ENCODE measurements at places on chromosomes 2 and 18.
A peak's percentile ranks its signal among the peaks of the same experiment; 100 is the strongest.

DNA sequence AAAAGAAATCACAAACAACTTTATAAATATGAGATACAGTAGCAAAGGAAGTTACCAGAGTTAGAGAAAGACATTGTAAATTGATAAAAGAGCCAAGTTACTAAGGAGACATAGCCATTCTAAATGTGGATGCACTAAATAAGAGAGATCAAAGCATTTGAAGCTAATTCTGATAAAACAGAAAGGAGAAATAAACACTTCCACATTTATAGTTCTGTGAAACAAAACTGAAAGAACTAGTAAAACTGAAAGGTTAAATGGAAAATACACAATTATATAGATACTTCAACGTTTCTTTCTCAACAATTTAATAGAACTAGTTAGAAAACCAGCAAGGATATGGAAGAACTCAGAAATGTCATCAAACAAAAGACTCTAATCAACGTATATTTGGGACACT, 309.0 kb upstream of the CDH2 start:
- no peak for DNase-seq

DNA sequence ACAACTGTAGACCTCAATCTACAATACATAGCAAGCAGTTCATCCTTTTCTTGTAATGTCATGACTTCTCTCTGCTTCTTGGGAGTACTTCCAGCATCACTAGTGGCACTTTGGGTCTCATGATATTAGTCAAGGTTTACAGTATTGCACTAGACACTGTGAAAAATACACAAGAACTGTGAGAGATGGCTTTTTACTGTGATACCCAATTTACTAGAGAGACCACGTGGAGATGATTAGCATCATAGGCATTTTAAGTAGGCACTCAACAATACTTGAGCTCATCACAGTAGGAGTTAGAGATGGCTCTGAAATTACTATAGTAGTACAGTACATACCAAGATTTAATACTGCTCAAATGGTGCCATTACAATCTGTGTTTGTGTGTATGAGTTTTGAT, 112.8 kb upstream of the EML6 start:
- no peak for DNase-seq

- DNase-seq: no peak
Measured at GRCh38 chr2:182444806-182445205, 18.0 kb upstream of the PDE1A start.

DNA sequence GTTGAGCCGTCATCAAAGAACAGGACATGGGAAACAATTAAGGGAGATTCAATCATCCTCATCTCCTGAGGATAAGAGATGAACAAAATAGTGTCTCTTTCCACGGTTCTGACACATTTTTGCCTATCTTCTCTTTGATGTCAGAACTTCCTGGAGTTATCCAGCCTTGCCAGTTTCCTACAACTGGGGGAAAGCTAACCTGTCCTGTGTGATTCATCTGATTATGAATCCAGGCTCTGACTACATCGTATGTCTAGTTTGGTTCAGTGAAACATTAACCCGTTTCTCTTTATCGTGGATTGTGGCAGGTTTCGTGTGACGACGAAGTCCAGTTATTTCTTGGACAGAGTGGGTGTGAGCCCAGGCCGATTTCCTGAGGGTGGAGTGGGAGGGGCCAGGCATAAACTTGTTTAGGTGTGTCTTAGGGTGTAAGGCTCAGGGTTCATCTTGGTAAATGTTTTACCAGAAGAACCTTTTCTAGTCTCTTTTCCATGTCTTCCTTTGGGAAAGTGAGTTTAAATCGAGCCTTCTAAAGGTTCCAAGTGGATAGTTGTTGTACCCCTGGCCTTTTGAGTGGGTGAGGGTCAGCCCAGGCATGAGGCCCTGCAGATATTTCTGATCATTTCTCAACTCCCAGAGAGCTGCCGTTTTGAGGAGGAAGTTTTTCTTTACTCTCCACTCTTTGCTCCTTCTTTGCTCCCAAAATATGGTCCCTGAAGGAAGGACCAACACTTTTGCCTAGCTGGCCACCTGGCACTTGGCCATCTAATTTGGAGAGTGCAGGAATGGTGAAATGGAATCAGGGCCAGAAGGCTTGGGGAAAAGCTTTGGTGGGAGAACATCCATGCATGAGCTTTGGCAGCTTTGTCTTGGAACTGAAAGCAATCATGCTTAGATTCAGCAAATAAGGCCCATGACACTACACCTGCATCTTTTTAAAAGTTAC, 50.4 kb upstream of the FZD5 start:
- DNase-seq: no peak

- no peak for DNase-seq
Measured at GRCh38 chr2:64056021-64056420, 36.8 kb upstream of the VPS54 start.

GRCh38 chr2:113692698-113693428, 63.6 kb downstream of the SLC35F5 start:
- no peak for DNase-seq

DNA sequence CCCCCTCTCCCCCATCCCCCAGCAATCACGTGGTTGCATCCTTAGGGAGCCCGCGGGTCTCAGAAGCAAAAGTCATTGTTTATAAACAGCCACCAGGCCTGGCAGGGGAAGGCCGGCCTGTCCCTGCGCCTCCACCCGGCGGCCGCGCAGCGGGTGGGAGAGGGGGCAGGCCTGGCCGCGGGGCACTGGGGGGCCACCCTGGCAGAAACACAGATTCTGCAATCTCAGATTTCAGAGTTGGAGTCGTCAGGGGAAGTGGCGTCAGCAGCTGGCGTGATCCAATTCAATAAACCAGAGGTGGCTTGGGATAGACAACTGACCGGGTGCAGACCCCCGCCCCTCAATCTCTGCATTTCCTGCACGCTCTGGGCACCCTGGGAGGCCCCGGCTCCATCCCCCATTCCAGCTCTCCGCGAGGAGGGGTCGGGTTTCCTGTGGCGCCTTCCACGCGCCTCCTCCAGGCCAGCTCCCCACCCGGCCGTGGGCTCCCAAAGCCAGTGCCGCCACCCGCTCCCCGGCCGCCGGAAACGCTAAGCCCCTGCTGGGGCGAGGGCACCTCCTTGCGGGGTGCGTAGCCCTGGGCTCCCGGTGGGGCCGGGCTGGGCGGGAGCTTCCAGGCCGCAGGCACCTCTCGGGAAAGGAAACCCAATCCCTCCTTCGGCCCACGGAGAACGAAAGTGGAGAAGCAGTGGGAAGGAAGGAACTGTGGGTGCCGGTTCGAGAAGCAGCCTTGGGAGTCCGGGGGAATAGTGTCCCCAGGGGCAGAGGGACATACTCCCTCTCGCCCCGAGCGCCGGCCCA, 1.1 kb downstream of the BIN1 start:
- peak; percentile 53 for DNase-seq

- peak; percentile 70 for DNase-seq
Measured at GRCh38 chr2:2577407-2577831, 246.3 kb upstream of the MYT1L start.

GRCh38 chr2:11940121-11940743, 193.8 kb downstream of the LPIN1 start:
- DNase-seq: no peak

DNA sequence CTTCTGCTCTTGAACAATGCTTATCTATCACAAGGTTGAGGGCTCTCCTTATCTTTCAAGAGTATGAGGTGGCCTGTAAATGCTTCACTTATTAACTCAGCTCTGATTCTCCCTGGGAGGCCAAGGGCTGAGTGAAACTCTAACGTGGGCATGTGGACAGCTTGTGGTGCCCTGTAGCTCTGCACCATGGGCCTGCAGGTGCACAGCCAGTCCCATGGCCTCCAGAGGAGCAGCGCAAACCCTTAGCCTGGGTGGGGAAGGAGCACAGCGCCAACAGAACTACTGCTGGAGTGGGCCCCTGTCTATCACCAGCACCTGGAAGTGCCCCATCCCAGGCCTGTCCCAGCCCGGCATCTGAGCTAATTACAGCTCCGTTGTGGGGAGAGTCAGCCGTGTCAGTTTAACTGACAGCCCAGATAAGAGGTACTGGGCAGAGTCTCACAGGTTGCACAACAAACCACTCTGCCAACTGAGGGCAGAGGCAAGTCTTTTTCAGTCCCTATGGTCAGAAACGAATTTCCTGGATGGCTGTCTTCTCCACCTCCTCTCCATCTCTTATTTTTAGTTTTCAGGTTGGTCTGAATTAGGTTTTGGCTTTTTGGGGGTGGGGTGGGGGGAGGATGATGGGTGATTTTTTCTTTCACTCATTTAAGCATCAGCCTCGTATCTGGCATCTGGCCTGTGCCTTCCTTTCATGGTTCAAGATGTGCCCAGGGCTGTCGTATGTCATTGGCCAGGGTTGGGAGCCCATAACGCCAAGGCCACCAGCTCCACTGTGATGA, 219.5 kb downstream of the BCL2 start:
- DNase-seq: no peak

- DNase-seq: peak; percentile 43
Measured at GRCh38 chr18:46148810-46149209, 44.6 kb downstream of the HAUS1 start.

GRCh38 chr2:157334797-157335196, 9.2 kb upstream of the ERMN start:
- no peak for DNase-seq

DNA sequence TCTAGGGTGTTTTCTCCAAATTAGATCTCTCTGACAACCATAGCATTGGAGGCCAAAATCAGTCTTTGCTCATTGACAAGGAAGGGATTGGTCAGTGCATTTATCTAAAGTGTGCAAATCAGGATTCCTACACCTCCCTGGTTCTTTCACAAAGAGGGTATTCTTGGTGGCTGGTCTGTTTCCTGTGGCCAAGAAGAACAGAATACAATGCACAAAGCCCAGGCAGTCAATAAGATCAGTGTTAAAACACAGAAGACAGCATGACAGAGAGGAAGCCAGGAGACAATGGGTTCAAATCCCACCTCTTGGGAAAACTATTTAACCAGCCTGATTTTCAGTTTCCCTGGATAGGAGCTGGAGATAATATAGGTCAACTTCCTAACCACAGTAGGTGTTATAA, 46.1 kb upstream of the THOC1 start:
- DNase-seq: no peak

GRCh38 chr2:158025255-158025996, 76.2 kb upstream of the UPP2 start:
- DNase-seq: no peak

DNA sequence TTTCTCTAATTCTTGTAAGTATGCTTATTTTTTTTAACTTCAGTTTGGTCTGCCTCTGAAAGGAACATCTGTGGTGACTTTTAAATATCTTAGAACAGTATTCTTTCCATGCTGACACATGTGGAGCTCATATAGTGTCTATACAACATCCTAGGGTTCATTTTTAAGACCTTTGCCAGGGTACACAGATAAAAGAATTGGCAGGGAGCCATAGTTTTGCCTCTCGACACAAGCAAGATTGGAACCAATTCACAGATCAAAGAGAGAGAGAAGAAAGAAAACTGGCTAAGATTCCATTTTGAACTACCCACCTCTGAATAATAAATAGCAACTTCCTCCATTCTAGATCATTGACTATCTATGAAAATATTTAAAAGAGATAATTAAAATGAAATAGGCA, 142.7 kb upstream of the ST6GAL2 start:
- DNase-seq: no peak

DNA sequence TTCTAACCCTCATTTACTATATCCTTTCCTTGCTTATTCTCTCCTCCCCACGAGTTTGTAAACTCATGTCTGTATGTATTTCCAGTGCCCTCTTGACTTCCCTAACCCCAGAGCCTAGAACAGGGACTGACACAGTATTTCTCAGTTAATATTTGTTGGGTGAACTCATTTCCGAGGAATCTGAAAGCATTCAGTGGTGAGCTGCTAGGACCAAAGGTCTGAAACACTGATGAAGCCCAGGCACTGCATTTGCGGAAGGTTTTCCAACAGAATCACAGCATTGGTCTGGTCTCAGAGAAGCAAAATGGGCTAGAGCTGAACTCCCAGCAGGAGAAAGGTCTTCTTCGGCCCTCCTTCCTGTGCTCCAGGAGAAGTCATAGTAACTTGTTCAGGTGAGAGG, 56.8 kb downstream of the SOX11 start:
- DNase-seq: no peak

- no peak for DNase-seq
Measured at GRCh38 chr18:22185273-22185672, 15.9 kb downstream of the GATA6 start.

GRCh38 chr2:225025917-225026571, 16.2 kb downstream of the DOCK10 start:
- no peak for DNase-seq

DNA sequence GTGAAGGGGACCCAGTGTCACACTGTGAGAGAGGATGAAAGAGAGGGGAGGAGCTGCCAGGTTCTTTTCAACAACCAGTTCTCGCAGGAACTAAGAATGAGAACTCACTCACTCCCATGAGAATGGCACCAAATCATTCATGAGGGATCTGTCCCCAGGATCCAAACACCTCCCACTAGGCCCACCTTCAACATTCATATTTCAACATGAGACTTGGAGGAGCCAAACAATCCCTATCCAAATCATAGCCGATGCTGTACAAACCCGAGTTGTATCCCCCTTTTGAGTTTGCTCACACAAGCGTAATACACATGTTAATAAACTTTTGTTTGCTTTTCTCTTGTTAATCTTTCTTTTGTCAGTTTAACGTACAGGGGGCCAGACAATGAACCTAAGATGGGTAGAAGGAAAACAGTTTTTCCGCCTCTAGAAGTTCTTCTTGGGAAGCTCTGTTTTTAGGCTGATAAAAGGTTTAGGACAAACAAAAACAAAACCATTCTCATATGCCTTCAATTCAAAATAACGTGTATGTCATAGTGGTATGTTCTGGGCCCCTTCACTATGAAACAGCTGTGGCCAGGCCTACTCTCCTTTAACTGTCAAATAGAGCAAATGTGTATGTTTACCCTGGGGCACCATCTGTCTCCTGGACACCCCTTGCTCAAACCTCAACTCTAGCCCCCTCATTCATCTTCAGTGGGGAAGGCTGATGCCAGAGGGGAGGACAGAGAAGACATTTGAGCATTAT, 9.1 kb upstream of the TMEM37 start:
- no peak for DNase-seq

DNA sequence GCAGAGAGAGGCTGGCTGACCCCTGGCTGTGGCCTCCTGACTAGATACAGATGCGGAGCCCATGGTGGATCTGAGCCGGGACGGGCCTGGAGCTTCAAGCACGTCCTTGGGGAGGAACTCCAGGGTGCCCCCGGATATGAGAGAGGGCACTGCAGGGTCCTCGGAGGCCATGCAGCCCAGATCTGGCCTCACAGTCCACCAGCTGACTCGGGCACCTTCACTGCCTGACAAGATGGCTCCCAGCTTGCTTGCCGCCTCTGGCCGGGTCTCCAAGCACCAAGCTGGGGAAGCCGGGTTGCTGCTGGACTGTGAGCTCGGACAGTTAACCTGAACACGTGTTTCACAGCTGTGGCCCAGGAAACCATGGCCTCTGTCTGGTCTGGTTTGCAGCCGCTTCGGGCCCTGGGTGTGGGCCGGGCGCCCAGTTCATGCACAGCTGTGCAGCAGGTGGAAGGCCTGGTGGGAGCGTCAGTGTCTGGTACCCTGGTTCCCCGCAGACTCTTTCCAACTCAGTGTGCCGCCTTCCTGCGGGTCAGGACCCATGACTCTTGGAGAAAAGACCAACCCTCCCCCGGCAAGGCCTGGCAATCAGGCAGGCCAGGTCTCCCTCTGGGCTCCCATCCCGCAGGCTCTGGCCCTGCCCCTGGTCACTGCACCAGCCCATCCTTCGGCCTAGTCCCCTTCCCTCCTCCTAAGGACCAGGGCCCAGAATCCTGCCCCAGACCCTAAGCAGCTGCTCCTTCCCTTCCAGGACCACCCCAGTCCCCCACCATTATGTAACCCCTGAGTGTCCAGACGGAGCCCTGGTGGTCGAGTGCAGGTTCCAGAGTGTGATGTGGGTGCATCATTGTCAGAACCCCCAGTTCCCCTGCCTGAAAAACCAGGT, 74.6 kb upstream of the OTOS start:
- DNase-seq: no peak

Data from frontal cortex (tissue), 4 donors.